A172 (cell line): ENCODE measurements at places on chromosomes 2 and 18.
A peak's percentile ranks its signal among the peaks of the same experiment; 100 is the strongest.

- no peak for DNase-seq
Measured at GRCh38 chr18:74256190-74256589, 35.6 kb downstream of the CYB5A start.

DNA sequence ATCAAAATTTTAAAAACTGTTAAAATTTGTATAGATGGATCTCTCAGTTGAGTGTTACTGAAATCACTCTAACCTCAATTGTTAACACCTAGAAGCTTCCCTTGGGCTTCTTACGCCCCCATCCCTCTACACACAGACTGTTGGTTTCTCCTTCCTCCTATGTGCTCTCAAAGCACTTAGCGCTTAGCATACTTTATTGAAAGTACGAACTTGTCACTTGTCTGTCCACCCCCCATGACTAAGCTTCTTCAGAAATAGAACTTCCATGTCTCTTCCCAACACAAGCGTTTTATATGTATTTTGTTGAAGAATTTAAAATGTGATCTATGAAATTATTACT lies 441 bp downstream of the MPHOSPH10 start:
- DNase-seq = no peak

- peak; percentile 84 for DNase-seq
Measured at GRCh38 chr2:69082430-69082997, 69.5 kb downstream of the ANTXR1 start.

DNA sequence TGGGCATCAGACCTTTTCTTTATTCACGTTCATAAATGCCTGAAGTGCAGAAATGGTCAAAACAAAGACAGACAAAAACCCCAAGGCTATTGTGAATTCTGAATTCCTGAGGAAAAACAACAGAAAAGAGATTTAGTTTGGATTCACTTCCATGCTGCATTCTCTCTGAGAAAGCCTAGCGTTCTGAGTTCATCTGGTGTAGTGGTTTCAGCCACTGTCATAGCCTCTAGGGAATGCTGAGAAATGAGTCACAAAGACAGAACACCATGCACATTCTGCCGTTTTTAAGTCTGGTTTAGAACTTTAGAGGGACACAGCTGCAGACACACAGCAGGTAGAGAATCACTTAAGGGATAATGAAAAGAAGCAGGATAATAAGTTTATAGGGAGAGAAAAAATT lies 93.8 kb downstream of the LRP1B start:
- peak; percentile 22 for DNase-seq

- DNase-seq = no peak
Measured at GRCh38 chr2:189628817-189629530, 32.3 kb upstream of the ASNSD1 start.

DNA sequence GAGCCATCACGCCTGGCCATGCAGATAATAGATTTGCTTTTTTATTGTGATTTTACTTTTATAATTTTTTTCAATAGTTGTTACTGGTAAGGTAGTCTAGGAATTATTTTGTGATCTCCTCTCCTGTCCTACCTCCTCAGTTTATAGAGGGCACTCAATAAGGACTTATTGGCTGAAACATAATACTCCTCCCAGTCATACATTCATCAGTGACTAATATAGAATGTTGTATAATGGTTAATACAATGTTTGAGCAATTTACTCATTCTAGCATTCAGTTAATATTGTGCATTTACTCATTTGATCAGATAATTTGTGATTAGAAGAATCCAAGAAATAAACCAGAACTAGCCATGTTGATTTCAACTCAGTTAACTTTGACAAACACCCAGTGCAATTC lies 25.8 kb upstream of the PPP3R1 start:
- no peak for DNase-seq

DNA sequence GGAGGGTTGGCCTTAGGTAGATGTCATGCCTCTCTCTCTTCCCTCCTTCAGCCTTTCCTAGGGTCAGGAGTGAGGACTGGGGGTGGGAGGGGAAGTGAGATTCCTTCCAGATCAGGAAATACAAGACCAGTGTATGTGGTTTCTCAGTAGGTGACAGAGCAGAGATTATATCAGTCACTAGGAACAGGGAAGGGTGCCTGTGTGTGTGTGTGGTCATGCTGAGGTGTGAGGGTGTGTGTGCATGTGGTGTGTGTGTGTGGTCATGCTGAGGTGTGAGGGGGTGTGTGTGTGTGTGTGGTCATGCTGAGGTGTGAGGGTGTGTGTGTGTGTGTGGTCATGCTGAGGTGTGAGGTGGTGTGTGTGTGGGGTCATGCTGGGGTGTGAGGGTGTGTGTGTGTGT lies 259.8 kb downstream of the LOXHD1 start:
- DNase-seq = no peak

DNA sequence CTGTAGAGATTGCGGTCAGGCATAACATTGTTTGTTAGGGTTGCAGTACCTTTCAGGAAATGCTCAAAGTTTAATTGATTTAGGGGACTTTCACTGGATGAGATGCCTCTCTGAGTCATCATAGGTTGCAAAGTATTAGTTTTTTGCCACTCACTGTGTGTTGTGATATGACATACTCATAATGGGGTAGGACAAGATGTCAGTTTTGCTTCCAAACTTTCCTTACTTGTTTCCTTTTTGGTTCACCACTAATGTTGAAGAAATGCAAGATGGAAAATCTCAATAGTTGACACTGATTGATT lies 35.0 kb upstream of the PTH2R start:
- DNase-seq = no peak

- DNase-seq = no peak
Measured at GRCh38 chr18:62988471-62988870, 273.1 kb downstream of the PHLPP1 start.

GRCh38 chr2:46471019-46471583 lies 8.3 kb upstream of the TMEM247 start:
- no peak for DNase-seq

DNA sequence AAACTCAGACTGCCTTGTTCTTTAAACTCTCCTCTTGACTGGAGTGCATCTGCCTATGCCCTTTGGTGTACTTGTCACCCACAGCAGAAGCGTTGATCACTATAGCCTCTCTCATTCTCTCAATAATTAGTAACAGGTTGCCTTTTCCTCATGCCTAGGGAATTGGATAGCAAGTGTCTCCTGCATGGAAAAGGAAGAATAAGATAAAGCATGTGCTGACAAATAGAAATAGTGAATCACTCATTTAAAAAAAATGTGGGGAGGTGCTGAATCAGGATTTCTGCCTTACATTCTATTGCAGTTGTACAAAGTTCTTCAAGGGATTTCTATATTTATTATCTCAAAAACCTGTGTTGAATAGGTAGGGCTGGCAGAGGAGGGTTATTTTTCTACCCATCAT lies 323.0 kb downstream of the TXNL1 start:
- DNase-seq = no peak

GRCh38 chr18:2059336-2059735 lies 512.0 kb downstream of the METTL4 start:
- no peak for DNase-seq

DNA sequence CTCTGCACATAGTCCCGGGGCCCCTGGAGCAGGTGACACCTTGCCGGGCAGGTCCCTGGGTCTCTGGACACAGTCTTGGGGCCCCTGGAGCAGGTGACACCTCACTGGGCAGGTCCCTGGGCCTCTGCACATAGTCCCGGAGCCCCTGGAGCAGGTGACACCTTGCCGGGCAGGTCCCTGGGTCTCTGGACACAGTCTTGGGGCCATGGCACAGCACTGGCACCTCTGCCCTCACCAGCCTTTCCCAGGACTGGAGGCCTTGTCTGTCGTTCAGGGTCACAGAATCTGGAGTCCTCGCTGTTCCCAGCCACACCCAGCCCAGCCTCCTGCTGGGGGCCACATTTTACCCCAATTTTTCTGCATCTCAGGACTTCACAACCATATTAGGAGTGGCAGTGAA lies 2.2 kb downstream of the TPO start:
- no peak for DNase-seq

GRCh38 chr2:98382739-98383138 lies 36.5 kb downstream of the CNGA3 start:
- no peak for DNase-seq

GRCh38 chr18:32612651-32613050 lies 142.0 kb upstream of the GAREM1 start:
- DNase-seq = no peak

GRCh38 chr2:24768013-24768412 lies 25.2 kb downstream of the PTRHD1 start:
- no peak for DNase-seq

DNA sequence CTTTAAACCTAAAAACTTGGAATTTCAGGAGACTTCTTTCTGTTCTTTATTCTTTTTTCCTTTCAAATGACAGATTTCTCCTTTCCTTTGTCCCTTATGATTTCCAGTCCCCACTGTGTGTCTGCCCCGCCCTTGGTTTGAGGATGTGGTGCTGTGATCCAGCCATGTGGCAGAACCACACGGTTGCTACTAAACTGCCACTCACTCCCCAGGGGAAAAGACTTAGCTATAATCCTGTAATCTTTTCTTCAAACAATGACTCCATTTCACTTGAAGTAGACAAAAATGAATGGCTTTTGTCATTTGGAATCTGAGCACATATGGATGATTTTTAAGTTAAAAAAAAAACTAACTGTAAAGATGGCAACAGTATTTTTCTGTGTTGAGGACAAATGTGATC lies 76.2 kb upstream of the STAM2 start:
- no peak for DNase-seq

DNA sequence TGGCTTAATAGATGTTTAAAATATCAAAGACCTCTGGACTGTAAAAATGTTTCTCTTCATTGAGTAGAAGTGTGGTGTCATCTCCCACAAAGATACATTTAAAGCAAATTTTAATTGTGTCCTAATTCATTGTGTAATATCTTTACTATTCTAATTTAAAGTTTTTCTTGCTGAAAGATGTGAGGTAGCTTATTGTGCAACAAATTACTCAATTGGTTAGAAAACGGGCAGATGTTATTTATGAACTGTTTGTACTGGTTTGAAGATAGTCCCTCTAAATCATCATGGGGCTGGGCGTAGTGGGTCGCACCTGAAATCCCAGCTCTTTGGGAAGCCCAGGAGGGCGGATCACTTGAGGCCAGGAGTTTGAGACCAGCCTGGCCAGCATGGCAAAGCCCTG lies 65.3 kb downstream of the CYBRD1 start:
- no peak for DNase-seq

DNA sequence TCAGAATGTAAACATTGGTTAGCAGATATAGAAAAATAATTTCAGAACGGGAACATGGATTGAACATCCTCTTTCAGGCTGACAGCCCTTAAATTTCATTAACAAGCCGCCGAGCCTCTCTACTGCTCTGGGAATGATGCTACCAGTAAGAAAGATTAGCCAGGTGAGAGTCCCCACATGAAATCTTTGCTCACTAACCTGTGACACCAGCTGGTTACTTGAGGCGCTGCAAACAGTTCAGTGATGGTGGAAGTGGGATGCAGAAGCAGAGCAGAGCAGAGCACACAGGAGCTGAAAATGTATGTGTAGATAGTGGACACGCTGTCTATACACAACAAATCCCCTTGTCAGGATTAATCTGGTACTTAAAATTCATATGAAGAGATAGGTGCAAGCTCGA lies 721.1 kb downstream of the DPP10 start:
- DNase-seq = no peak

DNA sequence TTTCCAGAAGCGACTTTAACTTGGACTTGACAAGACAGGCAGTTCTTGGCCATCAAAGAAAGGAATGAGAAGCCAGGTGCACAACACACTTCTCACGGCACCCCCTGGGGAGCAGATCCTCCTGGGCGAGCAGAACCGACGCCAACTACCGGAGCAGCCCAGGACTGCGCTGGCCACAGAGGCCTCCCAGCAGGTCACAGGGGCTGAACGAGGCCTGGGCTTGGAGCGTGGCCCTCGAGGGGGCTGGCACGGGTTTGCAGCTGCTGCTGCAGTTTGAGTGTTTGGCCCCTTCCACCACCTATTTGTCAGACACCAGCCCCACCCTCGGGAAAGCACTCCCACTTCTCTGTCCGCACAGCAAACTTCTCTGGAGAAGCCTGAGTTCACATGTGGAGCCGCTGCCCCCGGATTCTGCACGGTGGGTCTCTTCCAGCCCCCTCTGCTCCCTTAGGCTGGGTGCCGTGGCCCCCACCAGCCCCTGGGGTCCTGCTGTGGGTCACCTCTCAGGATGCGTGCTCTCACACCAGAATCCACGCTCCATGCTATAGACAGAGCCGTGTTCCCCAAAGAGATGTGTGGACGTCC lies 306.7 kb upstream of the SALL3 start:
- DNase-seq = no peak

GRCh38 chr2:24272161-24272802 lies 88.1 kb downstream of the ITSN2 start:
- no peak for DNase-seq

GRCh38 chr18:79616651-79617510 lies 62.7 kb upstream of the CTDP1 start:
- no peak for DNase-seq

- DNase-seq = no peak
Measured at GRCh38 chr2:101949304-101949703, 42.5 kb upstream of the IL1R2 start.

DNA sequence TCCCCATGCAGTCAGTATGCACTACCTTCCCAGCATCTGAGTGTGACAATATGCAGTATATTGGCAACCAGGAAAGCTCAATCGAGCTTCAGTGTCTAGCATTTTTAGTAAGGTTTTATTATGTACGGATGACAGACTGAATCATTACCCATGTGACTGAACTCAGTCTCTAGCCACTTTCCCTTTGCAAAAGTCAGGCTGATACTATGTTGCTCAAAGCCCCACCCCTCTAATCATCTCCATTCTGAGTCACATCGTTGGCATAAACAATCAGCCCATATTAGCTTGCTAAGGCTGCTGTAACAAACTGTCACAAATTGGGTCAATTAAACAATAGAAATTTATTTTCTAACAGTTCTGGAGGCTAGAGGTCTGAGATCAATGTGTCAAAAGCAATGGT lies 25.8 kb upstream of the SRD5A2 start:
- no peak for DNase-seq

GRCh38 chr2:71721362-71721665 lies 268.0 kb downstream of the DYSF start:
- DNase-seq = no peak

GRCh38 chr2:224948859-224949258 lies 93.4 kb downstream of the DOCK10 start:
- DNase-seq = peak; percentile 57

GRCh38 chr2:30422444-30423040 lies 24.5 kb upstream of the LCLAT1 start:
- peak; percentile 21 for DNase-seq

DNA sequence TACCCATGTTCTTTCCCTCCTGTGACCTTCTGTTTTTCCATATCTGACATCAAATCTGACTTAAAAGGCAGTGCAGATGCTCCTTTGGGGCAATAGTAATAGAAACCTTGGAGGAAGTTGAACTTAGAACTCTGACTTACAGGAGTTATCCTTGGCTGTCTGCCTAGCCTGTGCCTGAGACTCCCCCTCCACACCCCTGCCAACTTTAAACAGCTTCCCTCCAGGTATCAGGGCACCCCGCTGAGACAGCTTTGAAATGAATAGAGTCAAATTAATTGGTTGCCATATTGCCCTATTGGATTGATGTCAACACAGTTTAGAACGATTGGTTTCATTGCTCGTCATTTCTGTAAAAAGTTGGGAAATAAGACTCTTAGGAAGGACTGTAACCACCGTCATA lies 322.0 kb downstream of the PRKCE start:
- DNase-seq = no peak

- DNase-seq = no peak
Measured at GRCh38 chr18:56021136-56021808, 433.3 kb upstream of the TCF4 start.

- no peak for DNase-seq
Measured at GRCh38 chr18:21164548-21165095, 53.0 kb upstream of the ROCK1 start.

GRCh38 chr2:137964066-137964858 lies at the start of gene HNMT:
HNMT (plus strand) TSS chr2:137964473; CDS start chr2:137964492, 19 bp downstream.
- DNase-seq = peak; percentile 82
